Right ventricle myocardium inferior (tissue), 1 donor: ENCODE measurements at places on chromosomes 2 and 18. TPM values are rescaled to one million over a fixed set of nuclear protein-coding genes. Genes with fewer than 3 reads are reported as not detected.

MC2R gene
- total RNA-seq, result not detected

DNA sequence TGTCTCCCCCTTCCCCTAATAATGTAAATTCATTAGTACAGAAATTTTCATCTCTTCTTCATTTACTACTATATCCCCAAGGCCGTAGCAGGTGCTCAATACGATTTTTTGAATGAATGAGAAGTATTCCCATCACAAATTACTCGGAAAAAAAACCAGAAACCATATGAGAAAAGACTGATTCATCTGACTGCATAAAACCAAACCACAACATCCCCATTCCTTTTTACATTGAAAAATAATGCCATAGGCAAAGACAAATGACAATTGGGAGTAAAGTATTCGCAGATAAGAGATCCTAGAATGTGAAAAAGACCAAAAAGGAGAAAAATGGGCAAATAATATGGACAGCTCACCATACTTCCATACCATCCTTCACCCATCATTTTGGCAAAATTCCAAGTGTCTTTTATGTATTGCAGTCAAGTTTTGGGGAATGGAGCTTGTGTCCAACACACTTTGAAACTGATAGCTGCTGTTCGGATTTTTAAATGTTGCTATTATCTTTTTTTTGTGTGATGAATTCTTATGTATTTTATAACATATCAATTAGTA is 1.5 kb downstream of the ZC3H8 start:
- DNase-seq, result no peak

GRCh38 chr2:26336719-26337118 is 9.2 kb upstream of the SELENOI start:
- DNase-seq, result no peak

ANKRD30B gene
- not detected for total RNA-seq

GRCh38 chr2:235679471-235679870 is 185.6 kb downstream of the AGAP1 start:
- DNase-seq, result no peak

DNA sequence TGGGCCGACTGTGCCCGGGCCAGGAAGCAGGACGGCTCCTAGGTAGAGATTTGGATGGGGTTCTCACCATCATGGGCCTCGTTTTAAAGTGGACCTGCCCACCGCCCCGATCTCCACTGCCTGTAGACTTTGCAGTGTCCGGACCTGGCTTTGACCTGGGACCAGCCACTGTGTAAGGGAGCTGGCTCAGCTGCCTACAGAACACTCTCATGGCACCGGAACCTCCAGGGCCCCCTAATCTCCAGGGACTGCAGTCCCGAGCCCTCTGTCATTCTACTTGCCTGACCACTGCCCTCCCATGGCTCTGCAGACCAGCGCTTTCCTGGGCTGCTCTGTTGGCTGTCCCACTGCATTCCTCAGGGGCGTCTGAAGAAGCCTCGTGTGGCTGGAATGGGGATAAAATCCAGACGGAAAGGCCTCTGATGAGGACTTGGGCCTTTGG is 120.8 kb downstream of the GLI2 start:
- no peak for DNase-seq

LYPD6B gene
- not detected for total RNA-seq

- no peak for DNase-seq
Observed at GRCh38 chr2:145066151-145066661, 546.3 kb upstream of the ZEB2 start.

DNA sequence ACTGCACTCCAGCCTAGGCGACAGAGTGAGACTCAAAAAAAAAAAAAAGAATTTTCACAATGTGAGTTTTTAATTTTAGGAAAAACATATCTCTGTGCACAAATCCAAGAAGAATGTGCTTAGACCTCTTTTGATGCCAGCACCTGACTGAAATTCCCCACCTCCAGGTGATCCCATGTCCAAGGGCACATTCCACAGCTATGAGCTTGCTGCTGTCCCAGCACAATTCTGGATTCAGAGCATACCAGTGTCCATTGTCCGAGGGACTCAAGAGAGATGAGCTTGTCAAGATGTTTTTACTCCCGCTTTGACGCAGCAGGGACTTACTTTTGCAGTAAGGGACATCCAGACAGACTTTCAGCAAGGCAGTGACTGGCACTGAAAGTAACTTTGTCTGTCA is 489.1 kb upstream of the ACVR2A start:
- no peak for DNase-seq

FABP1 gene
- not detected for total RNA-seq

CTAGE1 gene
- not detected for total RNA-seq

GRCh38 chr2:233981574-233982420 is 64.6 kb downstream of the TRPM8 start:
- no peak for DNase-seq

TMEM17 gene
- total RNA-seq, result 1.3 TPM

KCNJ3 gene
- total RNA-seq, result 2.6 TPM

DNA sequence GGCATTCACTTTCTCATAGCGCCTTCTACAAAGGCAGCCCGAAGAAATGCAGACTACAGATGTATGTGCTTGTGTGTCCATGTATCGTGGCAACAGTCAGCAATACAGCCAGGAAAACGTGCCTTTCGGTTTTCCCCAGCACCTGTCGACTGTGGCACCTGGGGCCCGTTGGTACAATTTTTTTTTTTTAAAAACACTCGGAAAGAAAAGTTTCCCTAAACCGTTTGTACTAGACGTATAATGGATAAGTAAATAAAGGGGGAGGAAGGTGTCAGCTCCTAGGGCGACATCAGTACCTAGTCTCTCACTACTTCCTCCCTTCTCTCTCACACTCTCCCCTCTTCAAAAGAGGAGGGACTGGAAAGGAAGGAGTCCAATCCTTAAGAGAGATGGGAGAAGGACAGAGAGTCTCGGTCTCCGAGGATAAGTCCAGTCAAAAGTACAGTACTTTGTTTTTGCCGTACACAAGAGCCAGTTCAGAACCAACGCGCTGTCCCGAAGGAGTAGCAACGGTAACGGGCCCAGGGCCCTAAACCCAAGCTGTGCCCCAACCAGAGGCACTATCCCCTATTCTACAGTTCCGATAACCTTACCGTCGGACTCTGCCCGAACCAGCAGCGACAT is 759 bp downstream of the PPP4R3B start:
- DNase-seq, result no peak

DNA sequence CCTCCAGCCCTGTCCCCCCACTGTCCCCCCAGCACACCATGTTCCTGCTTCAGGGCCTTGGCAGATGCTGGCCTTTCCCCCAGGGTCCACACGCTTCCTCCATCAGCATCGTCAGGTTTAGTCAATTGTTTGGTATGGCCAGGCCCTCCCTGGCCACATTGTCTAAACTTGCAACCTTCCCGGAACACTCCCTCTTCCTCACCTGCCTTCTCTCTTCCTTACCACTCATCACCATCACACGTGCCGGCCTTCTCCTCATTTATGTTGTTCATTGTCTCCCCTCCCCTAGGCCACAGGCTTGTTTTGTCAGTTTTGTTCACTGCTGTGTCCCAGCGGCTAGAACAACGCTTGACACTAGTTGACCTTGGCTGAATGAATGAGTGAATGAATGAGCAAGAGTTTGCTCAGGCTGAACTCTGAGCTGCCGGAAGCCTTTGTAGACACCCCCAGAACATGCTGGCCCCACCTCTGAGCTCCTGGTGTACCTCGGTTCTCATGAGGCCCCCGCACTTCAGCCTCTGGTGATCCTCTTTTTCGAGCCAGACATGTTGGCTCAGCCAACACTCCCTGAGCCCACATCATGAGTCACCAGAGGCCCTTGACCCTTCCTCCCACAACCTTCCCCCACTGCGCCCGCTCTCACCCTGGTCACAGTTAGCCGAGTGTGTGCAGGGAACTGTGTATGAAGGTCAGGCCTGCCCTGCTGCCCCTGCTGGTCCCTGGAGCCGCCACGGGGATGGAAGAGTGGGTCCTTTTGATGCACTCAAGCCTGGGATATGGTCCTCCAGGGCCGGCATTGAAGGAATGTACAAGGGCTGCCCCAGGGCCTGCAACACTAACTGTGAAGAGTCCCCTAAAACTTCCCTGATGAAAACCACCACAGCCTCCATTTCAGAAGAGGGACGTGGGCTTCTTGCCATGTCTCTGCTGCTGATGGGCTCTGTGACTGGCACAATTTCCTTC is 57.5 kb downstream of the HS1BP3 start:
- DNase-seq, result peak; percentile 68

C1GALT1C1L gene
- total RNA-seq, result 0.62 TPM

- peak; percentile 83 for DNase-seq
Observed at GRCh38 chr2:241218131-241219029, 29.9 kb downstream of the ANO7 start.

TRIP12 gene
- 180 TPM for total RNA-seq

ACMSD gene
- not detected for total RNA-seq

GRCh38 chr2:215677481-215677880 is 241.6 kb upstream of the FN1 start:
- DNase-seq, result no peak

DNA sequence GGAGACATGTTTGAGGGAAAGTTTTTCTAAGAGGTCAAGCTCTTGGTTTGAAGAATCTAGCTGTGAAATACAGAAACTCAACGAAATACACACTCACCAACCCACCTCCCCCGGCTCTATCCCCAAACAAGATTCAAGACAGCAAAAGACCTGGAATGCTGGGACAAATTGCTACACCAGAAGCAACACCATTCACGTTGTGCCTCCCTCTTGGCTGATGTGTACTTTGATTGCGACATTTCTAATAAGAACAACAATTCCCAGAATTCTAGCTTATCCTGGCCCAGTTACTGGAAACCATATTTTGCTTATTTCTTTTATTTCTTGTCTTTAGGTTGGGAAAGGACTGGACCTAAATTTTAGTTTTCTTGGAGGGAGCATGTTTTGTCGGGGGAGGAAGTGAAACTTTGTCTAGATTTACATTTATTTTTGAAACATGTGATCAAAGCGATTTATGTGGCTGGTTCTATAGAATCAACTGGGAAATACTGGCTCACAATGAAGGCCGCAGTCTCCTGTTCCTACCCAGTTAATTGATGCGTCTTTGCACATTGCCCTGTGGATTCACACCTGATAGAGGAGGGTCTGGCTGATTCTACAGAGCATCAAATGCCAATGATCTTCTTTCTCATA is 29.6 kb upstream of the LPIN1 start:
- DNase-seq, result no peak

GRCh38 chr2:164737612-164738081 is 104.0 kb downstream of the COBLL1 start:
- DNase-seq, result no peak

DNA sequence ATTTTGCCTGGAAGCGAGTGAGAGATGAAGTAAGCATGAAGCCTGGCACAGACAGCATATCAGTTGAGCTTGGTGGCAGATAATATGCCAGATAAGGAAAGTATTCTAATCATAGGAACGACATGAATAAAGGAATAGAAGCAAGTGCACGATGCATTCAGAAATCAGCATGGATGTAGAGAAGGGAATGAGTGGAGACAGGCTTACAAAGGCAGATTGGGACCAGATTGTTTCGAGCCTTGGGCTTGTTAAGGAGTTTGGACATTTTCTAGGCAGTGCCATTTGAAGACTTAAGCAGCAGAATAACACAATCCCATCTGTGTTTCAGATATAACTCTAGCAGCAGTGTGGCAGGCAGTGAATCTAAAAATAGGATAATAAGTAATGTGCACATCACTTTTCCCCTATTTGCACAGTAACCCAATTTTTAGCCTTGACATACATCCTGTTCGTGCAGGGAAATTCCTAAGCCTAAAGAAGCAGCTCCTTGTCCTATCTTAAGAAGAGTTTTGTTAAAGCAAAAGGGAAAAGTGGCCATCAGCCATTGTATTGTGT is 450.2 kb downstream of the PLCL1 start:
- DNase-seq, result no peak

GRCh38 chr2:165920748-165921147 is 32.8 kb downstream of the TTC21B start:
- no peak for DNase-seq

C2orf80 gene
- total RNA-seq, result not detected

ATP8B1 gene
- total RNA-seq, result 5.0 TPM

GRCh38 chr2:30869988-30870387 is 62.7 kb upstream of the CAPN13 start:
- no peak for DNase-seq

DNA sequence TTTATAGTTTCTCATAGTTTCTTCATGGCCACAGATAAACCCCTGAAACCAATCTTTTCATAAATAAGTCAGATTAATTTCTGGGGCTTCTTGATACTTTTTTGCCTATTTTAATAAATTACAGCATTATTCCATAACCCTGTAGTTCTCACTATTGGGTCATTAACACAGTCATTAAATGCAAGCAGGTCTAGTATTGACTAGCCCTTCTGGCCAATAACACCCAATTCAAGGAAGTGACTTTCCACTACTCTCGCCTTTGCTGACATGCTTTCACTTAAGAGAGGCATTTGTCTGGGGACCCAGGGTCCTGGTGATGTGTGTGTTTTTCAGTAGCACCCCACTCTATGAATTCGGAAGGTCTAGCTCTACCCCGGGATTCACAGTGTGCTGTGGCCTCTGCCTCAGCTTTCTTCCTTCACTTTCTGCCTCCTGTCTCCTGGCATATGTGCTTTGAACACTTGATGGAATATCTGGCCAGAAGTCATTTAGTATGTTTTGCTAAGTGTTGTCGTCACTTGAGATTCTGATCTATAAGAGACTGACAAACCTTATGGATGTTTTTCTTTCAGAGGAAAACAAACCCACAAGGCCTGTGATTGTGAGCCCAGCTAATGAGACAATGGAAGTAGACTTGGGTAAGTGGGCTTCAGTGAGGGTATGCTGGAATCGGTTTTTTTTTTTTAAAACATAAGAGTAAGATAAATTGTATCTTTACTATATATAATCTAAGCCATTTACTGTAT is 18.6 kb upstream of the IL1RL2 start:
- no peak for DNase-seq

RUFY4 gene
- total RNA-seq, result not detected

DNA sequence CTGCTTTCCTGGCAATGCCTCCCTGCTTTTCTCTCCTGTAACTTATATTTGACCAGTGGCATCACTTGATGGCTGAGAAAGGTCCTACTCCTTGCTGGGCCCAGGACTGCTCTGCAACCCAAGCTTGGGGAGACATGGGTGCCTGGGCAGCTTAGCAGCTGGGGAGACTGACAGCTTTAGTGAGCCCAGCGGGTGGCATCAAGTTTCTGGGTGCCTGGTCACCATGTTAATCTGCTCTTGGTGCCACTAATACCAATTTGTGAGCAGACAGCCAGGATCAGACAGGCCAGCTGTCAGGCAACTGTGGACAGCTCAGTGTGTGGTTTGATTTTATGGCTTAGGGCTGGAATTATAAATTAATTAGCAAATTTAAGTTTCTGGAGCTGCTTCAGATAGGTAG is 144.8 kb upstream of the GLI2 start:
- no peak for DNase-seq
